ENCODE measurements at places on chromosomes 11 and 22.

- DNase-seq, result no peak
Measured at GRCh38 chr11:26201411-26201810, 130.5 kb upstream of the ANO3 start.

GRCh38 chr11:95999711-96000406, 76.0 kb upstream of the MTMR2 start:
- DNase-seq, result no peak

GRCh38 chr11:114623720-114624119, 28.1 kb upstream of the NXPE4 start:
- DNase-seq, result no peak

DNA sequence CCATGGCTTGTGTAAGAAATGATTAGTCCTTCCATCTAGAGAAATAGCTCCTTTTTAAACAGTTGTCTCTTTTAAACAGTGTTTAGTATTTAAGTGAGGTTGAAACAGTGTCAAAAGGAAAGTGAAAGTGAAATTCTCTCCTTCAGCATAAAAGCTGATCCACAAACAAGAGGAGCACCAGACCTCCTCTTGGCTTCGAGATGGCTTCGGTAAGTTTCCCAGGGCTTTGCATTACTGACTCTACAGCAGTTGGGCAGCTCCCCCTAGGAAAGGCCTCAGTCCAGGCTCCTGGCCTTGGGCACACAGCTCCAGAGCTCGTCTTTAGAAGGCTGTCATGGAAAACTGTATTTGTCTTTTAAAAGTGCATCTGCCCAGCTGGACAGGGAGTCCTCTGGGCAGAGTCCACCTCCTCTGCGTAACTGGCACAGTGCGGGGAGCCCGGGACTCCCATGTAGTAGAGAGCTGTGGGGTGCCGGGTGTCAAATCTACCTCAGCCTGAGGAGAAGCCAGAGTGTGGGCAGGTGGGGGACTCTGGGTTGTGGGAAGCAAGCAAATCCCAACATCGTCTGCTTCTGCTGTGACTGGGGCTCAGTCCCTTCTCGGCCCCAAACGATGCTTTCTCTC, at the start of gene PLAAT4:
Gene PLAAT4 (plus strand): TSS at position 140 of the 624 bp plus-strand sequence. CDS start 61 bp downstream, at position 201.
- no peak for DNase-seq

- DNase-seq, result no peak
Measured at GRCh38 chr11:34840736-34841386, 75.3 kb downstream of the APIP start.

DNA sequence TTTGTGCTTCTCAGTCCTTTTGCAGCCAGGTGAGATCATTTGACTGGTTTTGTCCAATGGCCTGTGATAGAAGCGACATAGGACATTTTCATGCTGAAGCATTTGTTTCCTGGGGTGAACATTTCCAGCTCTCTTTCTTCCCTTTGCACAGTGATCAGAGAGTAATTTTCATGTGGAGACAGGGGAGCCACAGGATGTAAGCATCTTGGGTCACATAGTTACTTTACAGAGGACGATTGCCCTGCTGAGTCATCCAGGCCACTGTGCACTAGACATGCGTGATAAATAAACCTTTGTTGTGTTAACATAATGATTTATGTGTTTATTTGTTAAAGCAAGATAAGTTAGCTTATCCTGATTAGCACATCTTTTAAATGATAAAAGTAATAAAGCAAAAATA, 263.5 kb upstream of the CCDC179 start:
- no peak for DNase-seq

DNA sequence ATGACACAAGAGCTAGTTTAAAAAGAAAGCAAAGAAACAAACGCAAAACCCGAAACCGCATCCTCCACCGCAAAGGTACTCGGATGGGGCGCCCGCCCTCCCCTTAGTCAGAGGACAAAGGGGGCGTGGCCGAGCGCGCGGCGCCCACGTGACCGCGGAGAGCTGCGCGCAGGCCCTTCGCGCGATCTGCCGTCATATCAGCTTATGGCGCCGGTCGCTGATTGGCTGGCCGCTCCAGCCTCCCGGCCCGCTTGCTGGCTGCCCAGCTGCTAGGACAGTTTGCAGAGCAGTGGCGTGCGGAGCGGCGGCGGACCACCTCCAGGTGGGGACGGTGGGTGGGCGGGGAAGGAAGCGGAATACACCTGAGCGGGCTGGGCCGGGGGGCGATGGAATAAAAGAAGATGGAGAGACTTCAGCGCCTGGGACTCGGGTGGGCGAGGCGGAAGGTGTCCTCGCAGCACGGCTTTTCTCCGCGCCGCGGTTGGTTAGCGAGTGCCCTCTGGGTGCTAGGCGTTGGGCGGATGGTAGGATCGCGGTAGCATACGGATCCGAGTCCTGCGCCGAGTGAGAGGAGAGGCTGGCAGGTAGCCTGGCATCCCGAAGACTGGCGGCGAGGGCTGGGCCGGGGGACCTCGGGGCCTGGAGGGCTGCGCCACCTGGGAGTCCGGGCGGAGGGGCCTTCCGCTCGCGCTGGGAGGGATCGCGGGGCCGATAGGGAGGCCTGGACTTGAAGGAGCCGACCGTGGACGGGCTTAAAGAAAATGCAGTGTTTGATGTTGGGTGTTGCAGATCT, at the start of gene SC5D:
Gene SC5D (plus strand): TSS at position 277 of the 793 bp plus-strand sequence. CDS start 10,605 bp downstream, outside the sequence.
- DNase-seq, result peak; percentile 53

- no peak for DNase-seq
Measured at GRCh38 chr11:7538031-7538430, 24.2 kb downstream of the PPFIBP2 start.

DNA sequence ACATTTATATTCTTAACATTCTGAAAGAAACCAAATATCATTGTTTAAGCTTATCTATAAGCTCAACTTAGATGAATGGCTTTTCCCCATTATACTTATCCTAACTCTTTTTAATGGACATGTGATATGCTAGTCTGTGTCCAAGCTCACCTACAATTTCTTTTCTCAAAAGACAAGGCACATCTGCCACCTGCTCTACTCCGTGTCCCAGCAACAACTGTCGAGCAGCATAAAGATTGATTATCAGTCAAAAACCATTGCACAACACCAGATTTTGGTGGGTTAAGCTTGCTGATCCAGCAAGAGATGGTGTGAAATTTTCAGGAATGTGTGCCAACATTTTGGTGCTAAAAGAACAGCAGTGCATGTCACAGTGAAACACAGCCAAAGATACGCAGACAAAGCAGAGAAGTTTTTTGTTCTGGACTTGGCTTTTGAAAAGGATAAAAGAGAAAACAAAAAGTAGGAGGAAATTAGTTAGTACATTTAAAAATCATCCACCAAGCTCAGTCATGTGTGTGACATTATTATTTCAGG, 65.8 kb downstream of the DCDC1 start:
- no peak for DNase-seq

GRCh38 chr22:44719586-44720368, 17.8 kb downstream of the PRR5 start:
- DNase-seq, result no peak

DNA sequence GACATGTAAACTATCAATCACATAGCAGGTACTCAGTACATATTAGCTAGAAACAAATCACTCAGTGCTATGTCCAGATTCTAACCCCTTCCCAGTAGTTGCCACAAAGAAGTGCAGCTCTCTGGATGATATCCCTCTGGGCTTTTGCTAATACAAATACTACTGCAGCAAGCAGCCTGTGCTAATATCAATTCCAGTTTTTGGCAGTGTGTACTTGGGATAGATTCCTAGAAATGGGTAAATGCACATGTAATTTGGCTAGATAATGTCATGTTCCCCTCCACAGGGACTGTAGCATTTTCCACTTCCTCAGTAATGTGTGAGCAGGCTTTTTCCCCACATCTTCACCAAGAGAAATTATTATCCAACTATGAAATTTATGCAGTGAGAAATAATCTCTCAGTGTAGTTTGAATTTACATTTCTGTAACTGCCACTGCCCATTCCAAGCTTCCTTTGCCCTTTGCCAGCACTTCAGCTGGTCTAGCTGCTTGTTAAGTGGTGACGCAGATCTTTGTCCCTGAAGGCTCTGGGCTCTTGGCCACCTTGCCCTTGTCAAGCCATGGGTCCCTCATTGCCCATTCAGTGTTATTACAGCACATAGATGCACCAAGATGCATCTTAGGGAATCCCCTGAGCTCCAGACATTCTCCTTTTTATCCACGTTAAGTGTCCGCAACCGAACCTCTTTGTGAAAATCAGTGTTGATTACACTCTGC, 107.1 kb upstream of the CLPB start:
- DNase-seq, result no peak

DNA sequence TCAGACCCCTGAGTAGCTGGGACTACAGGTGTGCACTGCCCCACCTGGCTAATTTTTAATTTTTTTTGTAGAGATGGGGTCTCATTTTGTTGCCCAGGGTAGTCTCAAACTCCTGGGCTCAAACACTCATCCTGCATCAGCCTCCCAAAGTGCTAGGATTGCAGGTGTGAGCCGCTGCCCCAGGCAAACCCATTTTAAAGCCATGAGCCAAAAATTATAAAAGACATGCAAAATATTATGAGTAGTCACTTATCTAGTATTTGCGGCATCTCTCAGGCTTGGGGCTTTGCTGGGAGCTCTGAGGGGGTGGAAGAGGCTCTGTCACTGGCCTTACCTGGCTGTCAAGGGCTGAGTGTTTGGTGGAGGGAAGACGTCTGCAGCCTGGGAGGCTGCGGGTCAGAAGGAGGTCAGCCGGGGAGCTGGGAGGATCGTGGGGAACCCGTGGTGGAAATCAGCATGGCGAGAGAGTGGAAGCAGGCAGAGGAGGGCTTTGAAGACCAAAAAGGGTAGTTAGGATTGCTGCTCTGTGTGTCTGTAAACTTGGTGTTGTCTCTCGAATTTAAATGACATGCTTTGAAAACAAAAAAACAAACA, 69.1 kb upstream of the PARVG start:
- DNase-seq, result no peak

DNA sequence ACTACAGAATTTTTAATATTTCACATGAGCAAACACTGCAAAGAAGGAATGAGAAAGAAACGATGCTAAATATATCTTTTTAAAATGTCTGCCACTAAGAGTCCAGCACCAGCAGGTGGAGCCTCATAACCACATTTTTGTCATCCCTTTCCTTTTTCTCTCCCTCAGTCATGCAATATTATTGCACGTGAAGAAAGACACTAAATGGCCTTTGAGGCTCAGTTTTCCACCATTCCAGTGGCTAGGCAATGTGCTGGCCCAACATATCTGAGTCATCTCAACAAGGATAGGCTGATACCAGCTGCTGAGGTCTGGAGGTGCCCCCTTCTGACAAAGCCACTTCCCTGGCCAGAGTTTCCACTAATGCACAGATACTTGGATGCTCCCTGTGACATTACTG, 1.8 kb downstream of the ALKBH8 start:
- DNase-seq, result no peak

DNA sequence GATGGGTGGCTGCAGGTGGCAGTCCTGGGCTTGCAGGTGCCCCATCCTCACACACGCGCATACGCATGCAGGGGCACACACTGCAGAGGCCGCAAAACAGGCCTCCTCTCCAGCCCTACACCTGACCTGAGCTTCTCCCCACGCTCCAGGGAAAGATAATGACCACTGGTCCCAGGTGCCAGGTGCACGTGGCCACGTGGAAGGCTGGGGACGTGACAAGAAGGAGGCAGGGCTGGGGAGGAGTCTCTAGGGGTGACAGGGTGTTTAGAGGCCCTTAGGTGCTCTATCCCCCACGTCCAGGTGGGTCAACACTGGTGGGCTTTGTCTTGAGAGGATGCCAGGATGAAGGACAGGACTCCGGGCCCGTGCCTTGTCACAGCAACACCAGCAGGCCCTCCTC, 23.5 kb upstream of the CPT1A start:
- no peak for DNase-seq

- DNase-seq, result peak; percentile 77
Measured at GRCh38 chr11:126341760-126342161, 13.7 kb upstream of the ST3GAL4 start.

Measured in AG04449 (cell line).